ENCODE measurements at places on chromosomes 7 and 10.

- DNase-seq, result no peak
These were observed 151.3 kb upstream of the SP4 start for GRCh38 chr7:21276471-21277035.

DNA sequence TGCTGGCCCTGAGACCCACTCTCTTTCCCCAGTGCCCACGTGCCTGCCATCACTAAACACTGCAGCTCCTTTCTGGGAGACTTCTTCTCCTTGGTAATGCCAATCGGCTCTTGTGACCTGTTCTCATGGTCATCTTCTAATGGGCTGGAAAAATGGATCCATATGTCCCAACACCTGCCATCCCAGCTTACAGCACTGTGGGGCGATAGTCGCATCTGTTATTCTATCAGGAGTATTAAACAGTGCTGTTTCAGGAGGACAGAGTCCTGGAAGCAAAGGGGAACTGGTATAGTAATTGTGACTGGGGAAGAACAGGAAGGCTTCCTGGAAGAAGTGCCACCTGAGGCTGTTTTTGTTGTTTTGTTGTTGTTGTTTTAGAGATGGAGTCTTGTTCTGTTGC lies 411.2 kb downstream of the GLRX3 start:
- DNase-seq, result no peak

- no peak for DNase-seq
These were observed 76.4 kb upstream of the LRRC17 start for GRCh38 chr7:102836191-102836919.

GRCh38 chr10:78377356-78377755 lies 343.7 kb downstream of the RPS24 start:
- DNase-seq, result no peak

DNA sequence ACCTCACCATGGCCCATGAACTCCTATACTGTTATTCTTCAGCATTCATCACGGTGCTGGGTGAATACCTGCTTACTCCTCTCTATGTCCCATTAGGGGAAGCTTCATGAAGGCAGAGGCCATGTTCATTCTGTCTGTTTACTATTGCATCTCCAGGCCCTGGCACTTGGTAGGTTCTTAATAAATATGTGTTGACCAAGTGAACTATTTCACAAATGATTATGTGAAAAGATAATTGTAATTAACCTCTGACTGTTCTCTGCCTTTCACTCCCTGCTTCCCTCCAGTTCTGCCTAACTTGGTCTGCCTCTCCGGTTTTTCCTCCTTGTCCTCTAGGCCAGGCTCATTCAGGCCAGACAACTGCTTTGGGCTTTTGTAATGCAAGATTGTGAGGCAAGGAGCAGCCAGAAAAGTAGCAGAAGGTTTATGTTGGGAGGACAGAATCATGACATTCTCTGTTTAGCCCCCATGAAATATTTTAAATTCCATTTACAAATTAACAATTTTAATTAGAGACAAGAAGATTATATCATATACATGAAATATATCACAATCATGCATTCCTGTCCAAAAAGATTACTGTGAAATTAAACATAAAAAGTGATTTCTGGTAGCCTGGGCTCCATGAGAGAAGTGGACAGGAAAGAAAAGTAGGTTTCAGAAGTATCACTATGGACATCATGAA lies 42.1 kb upstream of the PLXNA4 start:
- DNase-seq, result no peak

Data from CD4-positive, alpha-beta T cell treated with Interleukin-10 for 1 hour (primary cell).